Motor neuron (in vitro differentiated cells): ENCODE measurements at places on chromosomes 2 and 18.

DNA sequence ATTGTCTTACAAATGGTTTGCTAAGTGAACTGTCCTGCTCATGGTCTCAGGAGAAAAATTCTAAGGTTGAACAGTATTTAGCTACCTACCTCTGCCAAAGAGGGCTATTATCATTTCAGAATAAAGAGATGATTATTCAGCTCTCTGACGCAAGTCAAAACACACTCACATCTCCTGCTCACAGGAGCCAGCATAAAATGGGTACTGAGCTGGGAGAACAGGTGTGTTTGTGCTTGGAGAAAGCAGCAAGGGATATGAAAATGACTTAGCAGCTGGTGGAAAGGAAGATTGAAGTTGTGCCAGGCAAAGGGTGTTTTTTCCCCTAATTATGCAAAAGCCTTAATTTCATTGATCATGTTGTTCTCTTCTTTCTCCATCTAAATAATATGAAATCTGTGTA is 47.3 kb upstream of the TANK start:
- no peak for ATAC-seq

DNA sequence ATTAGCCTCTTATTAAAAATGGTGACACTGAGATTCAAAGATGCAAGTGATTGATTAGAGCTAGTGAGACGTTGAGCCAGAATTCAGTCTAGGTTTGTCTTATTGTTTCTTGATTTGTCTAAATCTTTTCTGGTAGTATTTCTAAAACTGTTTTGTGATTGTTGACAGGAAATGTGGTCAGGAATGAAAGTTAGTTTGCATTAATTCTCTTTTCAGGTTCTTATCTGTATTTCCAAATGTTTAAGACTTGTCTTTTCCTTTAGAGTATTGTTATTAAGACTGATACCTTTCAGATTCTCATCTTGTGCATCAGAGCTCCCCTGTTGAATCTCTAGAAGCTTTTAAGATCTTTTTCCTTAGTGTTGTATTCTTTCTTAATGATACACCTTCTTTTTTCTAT is 89.3 kb downstream of the MBD5 start:
- no peak for ATAC-seq

GRCh38 chr2:74814102-74814501 is 19.8 kb upstream of the HK2 start:
- no peak for ATAC-seq

DNA sequence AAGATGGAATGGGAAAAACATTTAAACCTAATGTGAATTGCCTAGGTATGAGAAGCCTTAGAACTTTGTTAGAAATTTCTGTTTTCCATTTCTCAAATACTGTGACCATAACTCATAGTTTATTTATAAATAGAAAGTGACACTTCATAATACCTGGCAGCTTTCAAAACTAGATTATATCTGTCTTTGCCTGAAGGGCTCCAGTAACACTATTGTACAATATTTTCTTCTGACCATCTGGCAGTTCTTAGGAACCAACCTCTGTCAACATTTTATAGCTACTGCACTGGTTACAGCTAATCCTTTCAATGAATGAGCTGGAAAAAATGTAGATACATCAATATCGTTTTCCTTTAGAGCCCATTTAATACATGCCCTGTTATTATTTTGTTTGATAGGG is 237.4 kb downstream of the CAMKMT start:
- no peak for ATAC-seq

DNA sequence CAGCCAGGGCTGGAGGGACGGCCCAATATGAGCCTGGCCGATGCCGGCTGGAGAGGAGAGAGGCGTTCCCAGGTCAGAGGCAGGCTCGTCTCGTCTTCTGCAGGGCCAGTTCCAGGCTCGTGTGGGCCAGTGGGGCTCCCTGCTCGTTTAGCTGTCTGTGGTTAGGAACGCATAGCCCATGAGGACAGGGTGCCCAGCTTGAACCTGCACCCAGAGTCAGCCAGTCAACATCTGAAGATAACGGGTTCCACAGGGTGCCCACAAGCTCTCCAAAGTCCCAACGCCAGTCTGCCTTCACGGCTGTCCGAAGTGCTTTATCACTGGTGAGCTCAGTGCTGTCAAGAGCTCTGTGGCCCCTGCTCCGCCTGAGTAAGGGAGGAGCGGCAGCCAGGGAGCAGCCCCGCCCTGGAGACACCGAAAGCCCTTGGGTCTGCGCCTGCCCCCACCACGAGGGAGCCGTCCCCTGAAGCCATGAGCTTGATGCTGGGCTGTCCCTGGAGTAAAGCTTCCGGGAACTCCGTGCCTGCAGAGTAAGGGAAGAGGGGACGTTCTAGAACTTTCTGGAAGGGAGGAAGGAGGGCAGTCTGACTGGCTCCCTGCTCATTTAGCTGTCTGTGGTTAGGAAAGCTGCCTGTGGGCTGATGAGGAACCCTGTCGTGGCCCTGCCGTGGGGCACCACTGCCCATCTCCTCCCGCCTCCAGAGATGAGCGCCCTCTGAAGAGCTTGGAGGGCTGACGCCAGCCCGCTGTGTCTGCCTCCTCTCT is 2.7 kb upstream of the HSBP1L1 start:
- ATAC-seq, result no peak

GRCh38 chr2:47724221-47724981 is 58.5 kb upstream of the MSH6 start:
- ATAC-seq, result no peak
